ENCODE measurements at places on chromosomes 6 and 20. TPM values are rescaled to one million over a fixed set of nuclear protein-coding genes. Genes with fewer than 3 reads are reported as not detected.
A peak's percentile ranks its signal among the peaks of the same experiment; 100 is the strongest.

Gene LY6G6C
- total RNA-seq, result 1.3 TPM

DNA sequence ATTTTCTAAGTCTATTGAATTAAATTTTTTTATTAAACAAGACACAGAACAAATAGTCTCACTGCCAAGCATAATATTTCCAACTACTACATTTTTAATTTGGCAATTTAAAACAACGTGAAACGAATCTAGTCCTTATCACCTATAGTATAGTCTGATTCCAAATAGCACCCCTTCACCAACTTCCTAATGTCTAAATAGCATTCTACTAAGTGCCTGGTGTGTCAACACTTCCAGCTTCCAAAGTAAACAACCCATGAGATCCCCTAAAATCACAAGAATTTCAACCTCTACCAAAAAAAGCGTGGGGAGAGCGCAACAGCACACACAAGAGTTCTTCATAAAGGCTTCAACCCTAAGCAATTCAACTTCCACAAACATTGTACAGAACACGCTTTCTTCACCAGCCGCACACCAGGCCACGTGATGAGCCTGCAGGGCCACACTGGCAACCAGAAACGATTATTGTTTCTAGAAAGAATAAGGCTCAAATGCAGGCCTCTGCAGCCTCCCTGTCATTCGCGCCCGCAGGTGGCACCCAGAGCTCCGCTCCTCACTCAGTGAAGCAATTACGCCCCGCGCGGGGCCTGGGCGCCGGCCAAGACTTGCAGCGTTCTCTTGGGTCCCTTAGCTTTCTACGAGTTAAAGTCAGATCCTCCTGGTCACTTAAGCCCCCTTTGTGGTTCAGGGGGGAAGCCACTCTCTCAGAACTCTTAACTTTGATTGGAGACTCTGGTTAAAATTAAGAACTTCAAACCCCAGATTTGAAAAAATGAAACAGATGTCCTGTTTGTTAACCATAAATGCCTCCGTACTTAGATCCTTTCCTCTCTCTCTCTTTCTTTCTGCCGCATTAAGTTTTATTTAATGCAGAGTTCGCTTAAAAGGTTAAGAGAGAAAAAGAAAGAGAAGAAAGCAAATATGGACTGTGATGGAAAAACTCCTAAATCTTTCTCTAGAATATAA, 18.3 kb downstream of the SIM1 start:
- H3K27me3 ChIP-seq, result peaks cover 13% of the 10 kb centered on the region
- peak overlapping the region; percentile 31 for H3K4me3 ChIP-seq
- H3K36me3 ChIP-seq, result peaks cover 4% of the 10 kb centered on the region
- H3K4me1 ChIP-seq, result peaks cover 13% of the 10 kb centered on the region
- no peak overlapping the region for H3K27ac ChIP-seq

Gene PRPH2
- total RNA-seq, result not detected

- no peak overlapping the region for H3K27ac ChIP-seq
- H3K4me3 ChIP-seq, result no peak overlapping the region
- DNase-seq, result no peak
- H3K4me1 ChIP-seq, result no peaks in the 10 kb centered on the region
- peaks cover 2% of the 10 kb centered on the region for H3K36me3 ChIP-seq
Observed at GRCh38 chr6:15628499-15629131, 34.2 kb downstream of the DTNBP1 start.

DNA sequence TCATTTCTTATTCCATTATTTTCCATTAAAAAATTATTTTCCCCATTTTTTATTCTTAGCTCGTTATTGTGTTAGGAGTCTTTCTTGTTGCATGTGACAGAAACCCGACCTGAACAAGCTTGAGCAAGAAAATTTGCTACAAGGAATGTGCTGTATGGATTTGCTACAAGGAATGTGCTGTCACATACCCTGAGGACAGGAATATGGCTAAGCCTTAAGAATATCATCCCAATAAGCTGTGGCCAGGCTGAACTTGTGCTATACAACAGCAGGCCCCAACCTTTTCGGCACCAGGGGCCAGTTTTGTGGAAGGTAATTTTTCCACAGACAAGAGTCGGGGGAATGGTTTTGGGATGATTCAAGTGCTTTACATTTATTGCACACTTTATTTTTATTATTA, 114.0 kb downstream of the TRMT11 start:
- no peak overlapping the region for H3K27ac ChIP-seq
- peaks cover 10% of the 10 kb centered on the region for H3K36me3 ChIP-seq
- no peak for DNase-seq
- H3K4me3 ChIP-seq, result no peak overlapping the region

Gene PBOV1
- not detected for total RNA-seq

- H3K4me1 ChIP-seq, result no peaks in the 10 kb centered on the region
- no peak overlapping the region for H3K4me3 ChIP-seq
- H3K27ac ChIP-seq, result no peak overlapping the region
- H3K36me3 ChIP-seq, result peaks cover 2% of the 10 kb centered on the region
- H3K27me3 ChIP-seq, result no peaks in the 10 kb centered on the region
Observed at GRCh38 chr6:154292066-154292465, 64.5 kb downstream of the IPCEF1 start.

DNA sequence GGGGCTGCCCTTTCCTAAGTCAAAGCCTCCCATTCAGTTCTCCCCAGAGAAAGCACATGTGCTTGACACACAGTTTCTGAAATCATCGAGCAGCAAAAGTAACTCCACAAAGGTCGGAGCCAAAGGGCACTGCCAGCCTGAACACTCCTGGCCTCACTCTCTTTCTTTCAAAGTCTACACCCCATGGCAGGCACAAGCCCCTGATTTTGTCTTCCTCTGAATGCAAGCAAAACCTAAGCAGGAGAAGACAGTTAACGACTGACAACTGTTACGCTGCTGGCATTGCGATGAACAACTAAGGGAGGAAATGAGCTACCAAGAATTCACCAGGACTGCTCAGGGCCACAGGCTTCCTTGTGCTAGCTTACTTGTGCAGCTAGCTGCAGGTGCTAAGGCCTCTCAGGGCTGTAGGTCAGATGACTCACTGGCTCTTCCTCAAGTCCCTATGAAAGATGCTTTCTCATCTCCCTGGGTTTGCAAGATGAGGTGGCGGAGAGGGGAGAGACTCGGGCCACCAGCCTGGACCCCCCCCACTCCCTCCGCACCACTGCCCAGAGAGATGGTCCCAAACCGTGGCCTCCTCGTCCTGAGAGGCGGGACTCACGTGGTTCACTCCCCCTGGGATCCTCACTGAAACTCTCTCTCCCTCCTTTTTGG, 208.2 kb downstream of the DLL1 start:
- no peak for DNase-seq
- H3K27me3 ChIP-seq, result peaks cover 21% of the 10 kb centered on the region
- no peak overlapping the region for H3K4me3 ChIP-seq
- peaks cover 2% of the 10 kb centered on the region for H3K36me3 ChIP-seq

Gene SEMG1
- total RNA-seq, result not detected

- DNase-seq, result no peak
- H3K4me1 ChIP-seq, result no peaks in the 10 kb centered on the region
- H3K4me3 ChIP-seq, result no peak overlapping the region
- no peak overlapping the region for H3K27ac ChIP-seq
Observed at GRCh38 chr6:90268178-90268577, 28.5 kb downstream of the BACH2 start.
